ENCODE measurements at places on chromosomes 13 and 19.

DNA sequence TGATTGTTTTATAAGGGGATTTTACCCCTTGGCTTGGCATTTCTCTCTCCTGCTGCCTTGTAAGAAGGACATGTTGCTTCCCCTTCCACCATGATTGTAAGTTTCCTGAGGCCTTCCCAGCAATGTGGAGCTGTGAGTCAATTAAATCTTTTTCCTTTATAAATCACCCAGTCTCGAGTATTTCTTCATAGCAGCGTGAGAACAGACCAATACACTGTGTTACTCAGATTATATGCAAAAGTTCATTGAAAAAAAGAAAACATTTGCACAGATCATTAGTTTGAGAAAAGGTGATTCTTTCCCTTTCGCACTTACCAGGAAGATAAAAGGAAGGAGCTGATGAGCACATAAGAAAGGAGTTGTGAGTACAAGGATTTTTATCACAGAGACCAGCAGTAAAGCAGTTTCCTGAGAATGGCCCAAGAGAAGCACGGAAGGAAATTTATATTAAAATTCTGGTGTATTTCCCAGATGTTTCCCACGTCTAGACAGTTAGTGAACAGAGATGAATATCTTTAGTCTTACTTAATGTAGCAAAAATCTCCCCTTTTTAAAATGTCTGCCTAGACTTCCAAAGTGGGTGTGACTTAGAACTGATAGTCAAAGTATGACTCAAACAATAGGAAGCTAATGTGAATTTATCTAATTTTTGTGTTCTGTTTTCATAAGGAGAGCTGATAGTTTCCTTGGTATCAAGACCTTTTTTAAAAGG, 431.8 kb upstream of the SGCG start:
- no peak for DNase-seq

DNA sequence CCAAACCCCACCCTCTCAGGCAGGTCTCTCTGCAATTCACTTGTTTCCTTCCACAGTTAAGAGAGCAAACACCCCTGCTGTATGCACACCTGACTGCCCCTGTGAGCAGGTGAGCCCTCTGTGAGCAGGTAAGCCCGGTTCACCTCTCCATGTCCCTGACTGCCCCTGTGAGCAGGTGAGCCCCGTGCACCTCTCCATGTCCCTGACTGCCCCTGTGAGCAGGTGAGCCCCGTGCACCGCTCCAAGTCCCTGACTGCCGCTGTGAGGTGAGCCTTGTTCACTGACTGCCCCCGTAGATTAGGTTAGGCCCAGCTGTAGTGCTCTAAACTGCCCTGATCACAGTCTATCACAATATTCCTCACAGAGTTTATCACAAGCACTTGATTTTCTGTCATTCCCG, 29.2 kb downstream of the TMTC4 start:
- DNase-seq: no peak

DNA sequence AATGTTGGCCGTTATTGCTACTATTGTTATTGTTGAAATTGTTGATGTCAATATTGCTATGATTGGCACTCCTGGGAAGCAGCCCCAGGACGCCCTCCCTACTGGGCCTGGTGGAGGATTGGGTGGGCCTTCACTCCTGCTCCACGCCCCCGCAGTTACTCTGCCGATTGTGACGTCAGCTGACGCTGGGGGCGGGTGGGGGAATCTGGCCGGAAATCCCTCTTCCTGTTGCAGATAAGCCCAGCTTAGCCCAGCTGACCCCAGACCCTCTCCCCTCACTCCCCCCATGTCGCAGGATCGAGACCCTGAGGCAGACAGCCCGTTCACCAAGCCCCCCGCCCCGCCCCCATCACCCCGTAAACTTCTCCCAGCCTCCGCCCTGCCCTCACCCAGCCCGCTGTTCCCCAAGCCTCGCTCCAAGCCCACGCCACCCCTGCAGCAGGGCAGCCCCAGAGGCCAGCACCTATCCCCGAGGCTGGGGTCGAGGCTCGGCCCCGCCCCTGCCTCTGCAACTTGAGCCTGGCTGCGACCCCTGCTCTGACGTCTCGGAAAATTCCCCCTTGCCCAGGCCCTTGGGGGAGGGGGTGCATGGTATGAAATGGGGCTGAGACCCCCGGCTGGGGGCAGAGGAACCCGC, at the start of gene ETV2:
TSS of gene ETV2 (plus strand) at position 231 of the 637 bp plus-strand sequence. CDS start 716 bp downstream, outside the sequence.
- no peak for DNase-seq

- no peak for DNase-seq
These were observed 71.1 kb upstream of the KCTD15 start for GRCh38 chr19:33725567-33725966.

GRCh38 chr13:113495494-113496210, 5.1 kb upstream of the DCUN1D2 start:
- DNase-seq: no peak

DNA sequence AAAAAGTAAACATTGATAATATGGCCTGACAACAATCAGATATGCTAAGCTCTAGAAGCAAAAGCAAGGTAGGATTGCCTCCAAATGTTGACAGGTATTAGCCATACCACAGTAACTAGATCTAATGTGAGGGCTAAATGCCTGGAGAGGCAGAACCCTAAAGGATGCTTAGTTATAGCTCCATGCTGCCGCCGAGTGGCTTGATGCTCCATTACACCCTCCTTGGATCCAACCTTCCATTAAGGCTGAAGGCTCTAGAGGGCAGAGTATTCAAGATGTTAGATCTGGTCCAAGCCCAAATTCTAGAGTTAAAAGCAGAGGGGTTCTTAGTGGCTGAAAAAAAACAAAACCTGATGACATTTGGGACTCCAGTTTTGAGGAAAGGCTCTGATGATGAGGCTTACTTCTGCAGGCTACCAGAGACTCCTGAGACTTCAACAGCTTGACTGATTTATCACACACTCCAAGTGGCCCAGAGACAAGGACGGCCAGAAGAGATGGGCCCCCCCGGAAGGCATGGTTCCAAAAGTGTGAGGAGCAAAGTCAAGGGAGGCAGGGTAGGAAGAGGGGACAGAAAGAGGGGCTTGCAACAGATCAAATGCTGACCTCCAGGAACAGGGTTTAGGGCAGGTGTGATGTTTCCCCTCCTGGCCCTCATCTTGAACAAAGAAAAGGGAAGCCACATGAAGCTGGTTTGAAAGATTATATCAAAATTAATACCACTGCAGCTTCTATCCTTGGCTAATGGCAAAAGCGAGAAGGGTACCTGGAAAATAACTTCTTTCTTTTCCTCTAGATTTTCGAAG, 21.9 kb upstream of the CPB2 start:
- peak; percentile 48 for DNase-seq

DNA sequence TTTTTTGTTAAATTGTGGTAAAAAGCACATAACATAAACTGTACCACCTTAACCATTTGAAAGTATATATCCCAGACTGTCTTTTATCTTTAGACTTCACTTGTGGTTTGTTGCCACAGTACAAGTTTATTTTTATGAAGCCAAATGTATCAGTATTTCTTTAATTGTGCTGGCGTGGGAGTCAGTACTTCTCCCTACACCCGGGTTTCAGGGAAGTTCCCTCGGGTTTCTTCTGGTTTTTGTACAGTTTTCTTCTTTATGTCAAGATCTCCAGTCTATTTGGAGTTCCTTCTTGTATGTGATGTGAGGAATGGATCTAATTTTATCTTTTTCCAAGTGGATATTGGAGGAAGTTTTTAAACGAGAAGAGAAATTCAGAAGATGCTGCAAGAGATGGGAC, 20.5 kb downstream of the CCDC8 start:
- DNase-seq: no peak

GRCh38 chr19:48558018-48558684, 6.2 kb downstream of the SULT2B1 start:
- DNase-seq: no peak

GRCh38 chr13:41678249-41678648, 220.9 kb downstream of the RGCC start:
- no peak for DNase-seq

DNA sequence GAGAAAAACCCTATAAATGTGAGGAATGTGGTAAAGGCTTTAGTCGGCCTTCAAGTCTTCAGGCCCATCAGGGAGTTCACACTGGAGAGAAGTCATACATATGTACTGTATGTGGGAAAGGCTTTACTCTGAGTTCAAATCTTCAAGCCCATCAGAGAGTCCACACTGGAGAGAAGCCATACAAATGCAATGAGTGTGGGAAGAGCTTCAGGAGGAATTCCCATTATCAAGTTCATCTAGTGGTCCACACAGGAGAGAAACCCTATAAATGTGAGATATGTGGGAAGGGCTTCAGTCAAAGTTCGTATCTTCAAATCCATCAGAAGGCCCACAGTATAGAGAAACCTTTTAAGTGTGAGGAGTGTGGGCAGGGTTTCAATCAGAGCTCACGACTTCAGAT, 11.7 kb downstream of the ZNF226 start:
- DNase-seq: no peak

GRCh38 chr13:29266756-29267733, 328.4 kb downstream of the SLC7A1 start:
- DNase-seq: no peak

- DNase-seq: no peak
These were observed 108.0 kb downstream of the DNAJC3 start for GRCh38 chr13:95784900-95785290.

- DNase-seq: no peak
These were observed 40.7 kb upstream of the NDUFS7 start for GRCh38 chr19:1343041-1343440.

DNA sequence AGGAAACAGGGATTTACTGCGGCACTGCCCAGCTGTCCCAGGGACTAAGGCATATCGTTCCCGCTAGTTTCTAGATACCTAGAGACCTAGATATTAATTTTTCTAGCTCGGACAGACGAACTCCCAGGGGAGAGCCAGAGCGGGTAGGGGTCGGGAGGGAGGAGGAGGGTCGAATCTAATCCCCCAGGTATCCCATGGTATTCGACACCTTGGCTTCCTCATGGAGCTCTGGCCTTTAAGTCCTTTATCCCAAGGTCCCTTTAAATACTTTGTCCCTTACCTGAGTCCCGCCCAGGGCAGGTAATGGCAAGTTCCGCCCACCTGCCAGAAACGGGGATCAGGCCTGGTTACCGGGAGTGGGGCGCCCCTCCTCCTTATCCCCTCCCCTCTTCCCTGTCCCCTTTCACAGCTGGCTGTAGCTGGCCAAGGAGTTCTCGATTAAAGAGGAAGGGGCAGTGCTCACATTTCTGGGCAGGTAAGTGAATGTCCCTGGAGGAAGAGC, at the start of gene PRRG2:
TSS of gene PRRG2 (plus strand) at position 310 of the 502 bp plus-strand sequence. CDS start 1,904 bp downstream, outside the sequence.
- no peak for DNase-seq

DNA sequence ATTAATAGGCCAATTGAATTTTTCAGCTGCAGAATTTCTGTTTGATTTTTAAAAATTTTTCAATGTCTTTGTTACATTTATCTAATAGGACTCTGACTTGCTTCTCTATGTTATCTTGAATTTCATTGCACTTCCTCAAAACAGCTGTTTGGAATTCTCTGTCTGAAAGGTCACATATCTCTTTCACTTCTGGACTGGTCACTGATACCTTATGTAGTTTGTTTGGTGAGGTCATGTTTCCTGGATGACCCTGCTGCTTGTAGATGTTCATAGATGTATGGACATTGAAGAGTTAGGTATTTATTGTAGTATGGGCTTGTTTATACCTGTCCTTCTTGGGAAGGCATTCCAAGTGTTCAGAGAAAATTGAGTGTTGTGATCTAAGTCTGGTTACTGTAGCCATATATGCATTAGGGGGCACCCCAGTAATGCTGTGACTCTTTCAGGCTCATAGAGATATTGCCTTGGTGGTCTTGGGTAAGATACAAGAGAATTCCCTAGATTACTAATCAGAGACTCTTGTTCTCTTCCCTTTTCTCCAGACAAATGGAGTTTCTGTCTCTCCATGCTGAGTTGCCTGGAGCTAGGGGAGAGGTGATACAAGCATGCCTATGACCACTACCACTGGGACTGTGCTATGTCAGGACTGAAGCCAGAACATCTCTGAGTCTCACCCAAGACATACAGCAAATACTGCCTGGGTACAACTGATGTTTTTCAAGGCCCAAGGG, 27.8 kb downstream of the RFC3 start:
- DNase-seq: no peak

GRCh38 chr13:52053460-52053859, 29.0 kb downstream of the UTP14C start:
- DNase-seq: no peak

DNA sequence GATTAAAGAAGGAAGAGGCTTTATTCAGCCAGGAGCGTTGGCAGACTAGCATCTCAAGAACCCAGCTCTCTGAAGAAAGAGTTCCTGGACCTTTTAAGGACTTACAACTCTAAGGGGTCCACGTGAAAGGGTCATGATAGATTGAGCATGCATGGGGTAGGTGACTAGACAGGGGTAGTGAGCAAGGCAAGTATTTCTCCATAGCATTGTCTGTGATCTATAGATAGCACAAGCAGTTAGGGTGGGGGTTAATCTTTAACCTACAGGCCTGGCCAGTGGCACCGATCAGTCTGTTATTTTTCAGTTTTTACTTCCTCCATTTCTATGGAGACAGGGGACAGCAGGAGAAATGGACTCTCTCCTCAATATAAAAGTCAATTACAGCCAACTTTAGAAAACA, 983.7 kb downstream of the SLITRK1 start:
- no peak for DNase-seq

GRCh38 chr19:16076958-16077611, 790 bp downstream of the TPM4 start:
- DNase-seq: no peak

DNA sequence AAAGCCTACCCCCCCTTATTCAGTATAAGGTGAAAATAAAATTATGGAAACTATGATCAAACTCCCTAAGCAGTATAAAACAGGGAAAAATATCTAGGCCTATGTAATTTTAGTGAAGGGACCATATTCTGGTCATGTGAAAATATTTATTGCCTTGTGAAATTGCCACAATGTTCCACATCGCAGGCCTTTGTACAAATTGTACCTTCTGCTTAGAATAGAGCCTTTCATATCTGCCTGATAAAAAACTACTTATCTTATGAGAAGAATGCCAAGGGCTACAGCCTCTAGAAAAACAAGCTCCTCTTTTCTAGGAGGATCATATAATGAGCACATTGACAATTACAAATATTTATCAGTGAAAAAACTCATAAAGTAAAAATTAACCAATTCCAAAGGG, 1280.0 kb downstream of the EFNB2 start:
- no peak for DNase-seq

GRCh38 chr13:29925457-29926097, 75.2 kb upstream of the UBL3 start:
- DNase-seq: no peak
